ENCODE measurements at places on chromosomes 3 and 15. TPM values are rescaled to one million over a fixed set of nuclear protein-coding genes. Genes with fewer than 3 reads are reported as not detected.

DNA sequence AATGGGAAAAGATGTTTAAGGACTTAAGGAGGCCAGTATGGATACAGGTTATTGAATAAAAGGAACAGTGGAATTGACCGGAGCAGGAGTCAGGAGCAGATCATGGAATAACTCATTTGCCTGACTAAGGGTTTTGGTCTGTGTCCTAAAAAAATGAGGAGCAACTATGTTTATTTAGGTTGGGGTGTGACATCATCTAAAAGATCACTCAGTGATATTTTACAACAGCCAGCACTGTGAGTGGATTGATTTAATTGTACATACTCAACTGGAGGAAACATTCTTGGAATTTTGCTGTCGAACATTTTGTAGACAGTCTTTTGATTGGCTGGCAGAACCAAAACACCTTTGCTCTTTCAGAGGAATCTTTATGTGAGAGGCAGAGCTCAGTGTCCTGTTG, 348.6 kb upstream of the CDIN1 start:
- DNase-seq: no peak

GRCh38 chr15:55283379-55284147, 6.0 kb downstream of the RAB27A start:
- no peak for DNase-seq

DNA sequence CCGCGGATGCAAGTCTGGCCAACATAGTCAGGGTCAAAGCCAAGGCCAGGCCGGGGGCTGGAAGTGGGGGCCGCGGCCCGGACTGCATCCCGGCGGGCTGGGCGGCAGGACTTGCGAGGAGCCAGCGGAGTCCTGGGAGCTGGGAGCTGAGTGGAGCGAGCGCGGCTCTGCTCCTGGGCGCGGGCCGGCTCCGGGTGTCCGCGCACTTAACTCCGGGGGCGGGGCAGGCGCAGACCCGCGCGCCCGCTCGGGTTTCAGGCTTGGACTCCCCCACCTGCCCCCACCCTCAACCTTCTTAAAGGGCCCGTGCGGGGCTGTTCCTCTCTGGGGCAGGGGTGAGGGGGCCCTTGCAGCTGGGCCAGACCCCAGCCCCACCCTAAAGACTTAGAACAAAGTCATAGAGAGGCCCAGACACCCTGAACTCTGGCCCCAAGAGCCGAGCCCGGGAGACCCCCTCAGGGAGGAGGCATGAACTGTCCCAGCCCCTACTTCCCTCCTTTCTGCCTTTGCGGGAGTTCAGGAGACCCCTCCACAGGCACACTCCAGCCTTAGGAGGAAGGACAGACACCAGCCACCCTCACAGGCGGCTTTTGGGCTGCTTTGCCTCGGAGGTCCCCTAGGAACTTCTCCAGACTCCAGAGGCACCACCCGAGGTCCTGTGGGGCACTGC, at the start of gene CSPG4:
Gene CSPG4, minus strand, starts transcription at position 181 of the 670 bp plus-strand sequence. Its CDS starts 93 bp downstream, at position 88.
- DNase-seq: peak; percentile 90

GRCh38 chr3:94972066-94972465, 909.2 kb downstream of the NSUN3 start:
- no peak for DNase-seq

GRCh38 chr3:67389176-67389575, 265.2 kb downstream of the SUCLG2 start:
- no peak for DNase-seq

Gene C3orf49
- not detected for total RNA-seq

Gene CCR3
- not detected for total RNA-seq
